ENCODE measurements at places on chromosomes 4 and X.

GRCh38 chr4:180189666-180190065, 2053.5 kb upstream of the TENM3 start:
- DNase-seq, result no peak

DNA sequence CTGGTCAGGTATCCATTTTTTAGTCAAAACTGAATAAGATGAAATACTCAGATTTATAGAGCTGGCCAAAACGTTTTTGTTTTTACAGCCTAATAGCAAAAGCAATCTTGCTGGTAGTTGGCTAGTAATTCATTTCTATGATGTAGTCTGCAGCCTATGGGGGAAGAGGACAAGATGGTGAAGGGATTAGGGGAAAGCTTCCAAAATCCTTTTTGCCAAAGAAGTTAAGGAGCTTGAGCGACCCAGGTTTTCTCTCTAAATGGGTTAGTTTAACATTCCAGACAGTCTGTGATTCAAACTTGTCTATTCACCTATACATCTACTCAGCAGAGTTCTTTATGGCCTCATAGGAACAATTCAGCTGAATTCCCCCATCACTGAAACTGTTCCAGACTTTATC, 89.8 kb upstream of the SPRY1 start:
- no peak for DNase-seq

- no peak for DNase-seq
Measured at GRCh38 chr4:46393606-46394005, 3.7 kb upstream of the GABRA2 start.

GRCh38 chr4:188433741-188434315, 294.6 kb downstream of the TRIML1 start:
- DNase-seq, result no peak

GRCh38 chr4:88027611-88028608, 20.5 kb downstream of the PKD2 start:
- no peak for DNase-seq

All from activated T-helper 1 cell treated with anti-CD3 and anti-CD28 coated beads, Interleukin-2, amount 50 U/mL, for 16 hours (primary cell).